DMS153 (cell line): ENCODE measurements at places on chromosomes 16 and 17.

DNA sequence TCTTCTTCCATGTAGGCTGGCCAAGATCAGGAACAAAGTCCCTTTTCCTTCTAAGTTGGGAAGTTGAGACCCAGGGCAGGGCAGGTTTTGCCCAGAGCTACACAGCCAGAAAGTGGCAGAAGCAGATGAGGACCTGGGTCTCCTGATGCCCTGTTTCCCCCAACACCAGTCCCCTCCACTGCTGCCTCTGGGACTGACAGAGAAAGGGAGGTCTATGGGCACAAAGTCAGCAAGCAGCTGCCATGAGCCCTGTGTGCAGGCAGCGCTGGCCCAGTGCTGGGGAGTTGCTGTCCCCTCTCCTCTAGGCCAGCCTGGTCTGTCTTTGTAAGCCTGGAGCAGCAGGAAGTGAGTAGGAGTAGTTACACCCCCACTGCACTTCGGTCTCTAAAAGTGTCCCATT, 46.9 kb upstream of the NKD1 start:
- DNase-seq = no peak

DNA sequence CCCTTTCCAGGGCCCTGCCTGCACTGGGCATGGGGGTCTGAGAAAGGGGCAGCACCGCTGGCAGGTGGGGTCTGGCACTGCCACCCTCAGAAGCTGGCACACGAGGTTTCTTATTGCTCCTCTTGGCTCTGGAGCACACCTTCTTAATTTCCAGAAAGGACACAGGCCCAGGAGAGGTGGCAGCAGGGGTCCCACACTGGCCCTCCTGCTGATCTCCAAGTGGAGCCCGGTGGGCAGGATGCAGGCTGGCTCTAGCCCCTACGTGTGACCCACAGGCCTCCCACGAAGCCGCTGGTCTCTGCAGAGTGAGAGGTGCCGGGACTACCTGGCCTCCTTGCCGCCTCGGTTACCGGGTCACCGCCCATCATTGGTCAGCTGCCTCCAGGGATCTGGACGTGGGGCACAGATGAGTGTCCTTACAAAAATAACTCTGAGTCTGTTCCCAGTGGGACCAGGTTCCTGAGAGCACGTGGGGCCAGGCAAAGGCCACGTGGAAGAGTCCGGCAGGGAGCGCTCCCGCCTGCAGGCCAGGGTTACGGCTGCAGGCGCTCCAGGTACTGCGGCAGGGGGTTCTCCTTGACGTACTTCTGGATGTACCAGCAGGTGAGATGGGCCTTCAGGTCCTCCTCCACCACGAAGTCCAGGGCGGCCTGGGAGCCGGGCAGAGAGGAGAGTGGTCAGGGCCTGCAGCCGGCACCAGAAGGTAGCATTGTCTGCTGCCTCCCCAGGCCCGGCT, 10.3 kb downstream of the NATD1 start:
- DNase-seq = no peak

GRCh38 chr16:68935008-68935407, 91.7 kb downstream of the TANGO6 start:
- DNase-seq = no peak

GRCh38 chr17:44934745-44935105, 12.8 kb downstream of the KIF18B start:
- DNase-seq = no peak

DNA sequence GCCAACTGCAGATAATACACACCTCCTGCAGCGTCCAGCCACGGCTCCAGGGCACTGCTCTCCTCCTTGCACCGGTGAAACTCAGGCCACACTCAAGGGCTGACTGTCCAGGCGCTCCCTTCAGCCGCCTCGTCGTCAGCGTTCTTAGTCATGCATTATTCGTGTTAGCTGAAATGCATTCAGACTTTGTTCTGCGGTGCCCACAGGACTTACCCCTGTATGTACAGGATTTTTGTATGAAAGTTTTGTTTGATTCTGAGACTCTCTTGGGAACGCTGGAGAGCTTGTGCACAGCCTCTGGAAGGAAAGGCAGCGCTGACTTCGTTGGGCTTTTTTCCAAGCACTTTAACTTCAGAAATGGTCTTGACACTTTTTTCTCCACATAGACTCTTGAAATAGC, 22.1 kb downstream of the CIBAR2 start:
- no peak for DNase-seq

DNA sequence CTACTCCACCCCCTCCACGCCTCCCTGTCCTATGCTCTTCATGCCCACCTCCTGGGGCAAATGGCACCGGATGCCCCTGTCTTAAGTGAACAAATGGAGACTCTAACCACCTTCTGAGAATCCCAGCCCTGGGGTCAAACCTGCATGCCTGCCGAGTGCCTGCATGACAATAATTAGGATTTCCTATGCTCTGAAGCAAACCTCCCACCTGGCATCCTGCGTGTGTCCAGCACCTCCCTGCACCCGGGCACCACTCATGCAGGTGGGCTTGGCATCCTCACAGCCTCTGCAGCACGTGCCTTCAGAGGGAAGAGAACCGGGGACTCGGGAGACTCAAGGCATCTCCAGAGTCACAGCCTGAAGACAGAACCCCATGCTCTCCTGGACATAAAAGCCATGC, 11.2 kb upstream of the KIFC3 start:
- DNase-seq = no peak

DNA sequence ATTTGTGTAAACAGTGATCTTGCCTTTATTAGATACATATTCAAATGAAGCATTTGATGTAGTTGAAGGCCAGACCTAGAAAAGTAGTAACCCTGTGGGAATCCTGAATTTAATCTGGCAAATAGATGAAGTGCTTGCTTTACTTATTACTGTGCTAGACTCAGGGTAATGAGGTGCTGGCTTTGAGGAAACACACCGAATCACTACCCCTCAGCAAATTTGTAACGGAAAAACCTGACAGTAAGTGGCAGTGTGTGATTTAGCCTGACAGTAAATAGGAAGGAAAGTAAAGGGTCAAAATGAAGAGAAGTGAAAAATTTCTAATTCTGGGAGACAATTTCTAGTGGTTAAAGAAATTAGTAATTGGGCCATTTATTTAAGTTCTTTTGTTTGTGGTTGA, 90.2 kb downstream of the MAP2K4 start:
- DNase-seq = no peak
